Stimulated activated CD4-positive, alpha-beta T cell treated with anti-CD3 and anti-CD28 coated beads, TNF-alpha, amount 100 ng/mL, for 24 hours (primary cell): ENCODE measurements at places on chromosomes 3 and 15.

DNA sequence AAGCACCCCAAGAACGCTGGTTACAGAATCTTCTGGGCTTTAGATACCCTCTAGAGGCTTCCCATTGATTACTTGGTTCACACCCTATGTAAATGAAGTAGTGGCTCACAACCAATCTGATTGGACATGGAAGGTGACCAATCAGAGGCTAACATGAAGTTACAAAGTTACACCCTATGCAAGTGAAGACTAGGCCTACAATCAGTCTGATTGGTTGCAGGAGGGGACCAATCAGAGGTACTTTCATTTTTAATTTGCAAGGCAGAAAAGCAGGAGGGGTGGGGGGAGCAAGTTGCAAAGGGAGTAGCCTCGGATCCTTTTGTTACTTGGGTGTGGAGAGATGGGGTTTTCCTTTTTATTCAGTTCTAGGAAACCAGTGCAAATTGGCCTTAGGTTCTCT, 11.1 kb upstream of the RTP2 start:
- no peak for DNase-seq

DNA sequence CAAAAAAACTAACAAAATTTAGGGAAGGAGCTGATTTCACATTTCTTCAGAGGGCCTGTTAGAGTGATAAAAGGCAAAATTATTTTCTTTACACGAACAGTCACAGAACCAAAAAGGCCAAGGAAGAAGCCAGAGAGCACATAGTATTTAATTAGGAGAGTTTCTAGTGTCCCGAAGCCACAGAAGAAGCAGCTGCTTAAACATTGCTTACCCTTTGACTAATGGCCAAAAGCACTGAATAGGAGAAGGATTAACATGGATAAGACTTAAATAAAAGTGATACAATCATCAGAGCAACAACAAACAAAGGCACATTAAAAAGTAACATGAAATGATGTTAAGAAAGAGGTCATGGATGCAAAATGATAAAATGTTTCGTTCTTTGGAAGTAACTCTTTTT, 98.6 kb downstream of the CHL1 start:
- DNase-seq = no peak

- DNase-seq = no peak
These were observed 50.0 kb upstream of the TBC1D23 start for GRCh38 chr3:100210772-100211135.

- no peak for DNase-seq
These were observed 8.3 kb downstream of the EXOSC7 start for GRCh38 chr3:44984335-44984734.

DNA sequence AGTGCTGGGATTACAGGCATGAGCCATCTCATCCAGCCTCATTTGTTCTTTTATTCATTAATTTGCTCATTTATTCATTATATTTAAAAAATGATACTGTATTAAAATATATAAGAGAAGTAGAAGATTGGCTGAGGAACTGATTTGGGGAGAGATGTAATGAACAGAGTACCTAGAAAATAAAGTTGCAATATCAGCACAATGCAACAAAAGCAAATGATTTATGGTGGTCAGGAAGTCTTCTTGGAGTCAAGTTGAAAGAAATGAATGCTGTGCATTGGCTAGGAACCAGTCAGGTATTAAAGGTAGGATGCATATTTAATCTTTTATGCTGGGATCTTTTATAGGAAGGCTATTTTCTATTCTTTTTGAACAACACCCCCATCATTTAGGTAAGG, 152.2 kb downstream of the C3orf38 start:
- DNase-seq = no peak

- DNase-seq = no peak
These were observed 39.4 kb upstream of the IDH2 start for GRCh38 chr15:90141646-90142045.

- DNase-seq = no peak
These were observed 23.4 kb downstream of the NCEH1 start for GRCh38 chr3:172687501-172687900.

- no peak for DNase-seq
These were observed 299.5 kb upstream of the RASGRP1 start for GRCh38 chr15:38864122-38864521.

GRCh38 chr3:47520756-47521155, 7.2 kb upstream of the ELP6 start:
- DNase-seq = no peak

- DNase-seq = no peak
These were observed 38.9 kb downstream of the RYK start for GRCh38 chr3:134211797-134212196.

GRCh38 chr3:141900343-141900742, 23.9 kb downstream of the ATP1B3 start:
- no peak for DNase-seq

- DNase-seq = peak; percentile 27
These were observed 77.8 kb downstream of the NBEAL2 start for GRCh38 chr3:47057212-47057671.

GRCh38 chr3:68483601-68484000, 448.7 kb downstream of the TAFA4 start:
- DNase-seq = no peak

DNA sequence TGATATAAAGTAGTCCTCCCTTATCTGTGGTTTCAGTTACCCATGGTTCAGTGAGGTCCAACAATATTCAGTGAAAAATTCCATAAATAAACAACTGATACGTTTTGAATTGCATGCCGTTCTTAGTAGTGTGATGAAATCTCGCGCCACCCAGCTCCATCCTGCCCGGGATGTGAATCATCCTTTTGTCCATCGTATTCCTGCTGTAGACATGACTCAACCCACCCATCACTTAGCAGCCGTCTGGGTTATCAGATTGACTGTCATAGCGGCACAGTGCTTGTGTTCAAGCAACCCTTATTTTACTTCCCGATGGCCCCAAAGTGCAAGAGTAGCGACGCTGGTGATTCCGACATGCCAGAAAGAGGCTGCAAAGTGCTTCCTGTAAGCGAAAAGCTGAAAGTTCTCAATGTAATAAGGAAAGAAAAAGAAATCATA, 48.0 kb upstream of the MEX3B start:
- DNase-seq = no peak

DNA sequence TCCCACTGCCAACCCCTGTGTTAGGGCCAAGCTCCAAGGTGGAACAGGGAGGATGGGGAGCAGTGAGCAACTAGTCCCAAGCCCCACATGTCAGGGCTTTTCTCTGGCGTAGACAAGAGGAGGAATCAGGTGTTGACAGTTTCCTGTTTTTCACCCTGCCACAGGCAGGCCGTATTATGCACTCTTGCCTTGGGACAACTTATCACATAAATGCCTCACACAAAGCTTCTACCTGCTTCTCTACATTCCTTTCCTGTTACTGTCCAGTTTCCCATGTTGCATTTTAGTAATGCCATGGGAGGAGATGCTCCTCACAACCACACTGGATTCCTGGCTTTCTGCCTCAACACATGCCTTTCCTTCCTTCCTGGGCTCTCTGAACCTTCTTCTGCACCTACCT, 381.2 kb upstream of the ATP11B start:
- no peak for DNase-seq

DNA sequence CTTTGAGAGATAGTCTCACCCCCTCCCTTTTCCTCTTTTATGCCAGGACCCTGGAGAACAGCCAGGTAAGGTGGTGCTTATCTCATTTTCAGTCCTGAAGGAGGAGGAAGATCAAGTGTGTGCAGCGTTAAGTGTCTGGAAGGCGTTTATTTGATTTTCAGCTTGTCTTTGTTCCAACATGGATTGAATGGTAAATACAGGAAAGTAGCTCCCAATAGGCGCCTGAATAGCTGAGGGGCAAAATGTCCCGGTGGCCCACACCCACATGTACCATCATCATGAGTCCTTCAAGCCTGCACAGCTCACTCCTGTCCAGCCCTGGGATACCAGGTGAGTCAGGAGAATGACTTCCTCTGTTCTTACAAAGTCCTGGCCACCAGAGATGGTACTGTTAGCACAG, 73.5 kb downstream of the CEMIP start:
- no peak for DNase-seq

DNA sequence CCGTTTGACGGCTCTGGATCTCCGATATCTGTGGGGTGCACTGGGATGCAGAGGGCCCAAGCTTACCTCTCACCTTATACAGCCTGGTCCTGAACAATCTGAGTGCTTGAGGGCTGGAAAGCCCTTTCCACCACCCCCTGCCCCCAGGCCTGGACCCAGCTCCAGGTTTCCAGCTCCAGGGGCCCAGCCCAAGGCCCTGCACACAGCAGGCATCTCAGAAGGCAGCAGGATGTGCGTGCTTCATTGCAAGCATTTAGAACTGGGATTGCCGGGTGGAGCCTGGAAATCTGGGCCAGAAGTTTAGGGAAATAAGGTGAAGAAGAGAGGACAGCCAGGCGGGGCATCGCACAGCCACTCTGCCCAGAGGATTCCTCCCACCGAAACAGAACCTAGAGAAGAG, 25.6 kb downstream of the CCDC33 start:
- DNase-seq = no peak

DNA sequence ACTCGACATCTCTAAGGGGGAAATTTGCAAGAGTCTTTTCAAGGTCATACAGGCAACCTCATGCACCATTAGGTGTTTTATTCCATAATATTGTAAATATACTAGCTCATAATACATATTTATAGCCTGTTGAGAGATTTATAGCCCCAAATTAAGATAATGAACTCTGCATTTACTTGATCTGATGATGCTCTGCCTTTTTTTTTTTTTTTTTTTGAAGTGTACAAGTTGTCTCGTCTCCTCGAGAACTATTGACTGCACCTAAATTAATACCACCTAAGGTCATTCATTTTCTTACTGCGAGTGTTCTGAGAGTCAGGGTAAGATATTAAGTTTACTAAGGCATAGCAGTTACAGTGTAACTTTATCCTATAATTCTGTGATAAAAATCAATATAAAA, 6.1 kb downstream of the CHRNA5 start:
- no peak for DNase-seq

DNA sequence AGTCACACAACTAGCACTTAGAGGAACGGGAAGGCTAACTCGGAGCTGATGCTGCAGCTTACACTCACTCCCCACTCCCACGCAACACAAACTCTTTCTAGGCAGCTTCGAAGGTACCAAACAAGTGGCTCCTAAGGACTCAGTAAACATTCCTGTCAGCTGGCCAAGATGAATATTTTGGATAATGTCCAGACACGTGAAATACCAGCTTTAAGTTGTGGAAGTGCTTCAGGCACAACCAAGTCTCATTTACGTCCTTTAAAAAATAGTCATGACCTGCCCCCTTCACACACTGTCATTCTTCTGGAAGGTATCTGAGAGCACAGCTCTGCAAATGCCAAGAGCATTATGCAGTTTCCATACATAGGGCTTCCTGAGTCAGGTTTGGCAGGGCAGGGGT, 1005.9 kb upstream of the CFAP20DC start:
- no peak for DNase-seq

DNA sequence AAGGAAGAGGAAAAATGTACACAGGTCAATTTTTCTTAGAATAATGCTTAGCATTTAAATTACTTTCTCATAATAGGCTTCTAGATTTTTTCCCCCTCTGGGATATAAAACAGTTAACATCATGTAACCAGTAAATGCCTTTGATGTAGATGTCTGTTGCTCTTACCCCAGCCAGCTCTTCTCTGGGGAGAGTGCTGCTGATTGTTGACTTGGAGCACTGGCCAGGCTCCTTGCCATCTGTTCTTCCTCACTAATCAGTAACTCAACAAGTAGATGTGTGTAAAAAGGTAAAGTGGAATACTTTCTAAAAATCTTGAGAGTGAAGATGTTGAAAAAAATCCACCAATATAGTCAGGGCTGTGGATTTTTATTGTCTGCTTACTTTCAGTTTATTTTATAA, 42.2 kb downstream of the RIOX2 start:
- DNase-seq = no peak

- DNase-seq = no peak
These were observed 79.3 kb upstream of the SEC13 start for GRCh38 chr3:10400050-10400748.

DNA sequence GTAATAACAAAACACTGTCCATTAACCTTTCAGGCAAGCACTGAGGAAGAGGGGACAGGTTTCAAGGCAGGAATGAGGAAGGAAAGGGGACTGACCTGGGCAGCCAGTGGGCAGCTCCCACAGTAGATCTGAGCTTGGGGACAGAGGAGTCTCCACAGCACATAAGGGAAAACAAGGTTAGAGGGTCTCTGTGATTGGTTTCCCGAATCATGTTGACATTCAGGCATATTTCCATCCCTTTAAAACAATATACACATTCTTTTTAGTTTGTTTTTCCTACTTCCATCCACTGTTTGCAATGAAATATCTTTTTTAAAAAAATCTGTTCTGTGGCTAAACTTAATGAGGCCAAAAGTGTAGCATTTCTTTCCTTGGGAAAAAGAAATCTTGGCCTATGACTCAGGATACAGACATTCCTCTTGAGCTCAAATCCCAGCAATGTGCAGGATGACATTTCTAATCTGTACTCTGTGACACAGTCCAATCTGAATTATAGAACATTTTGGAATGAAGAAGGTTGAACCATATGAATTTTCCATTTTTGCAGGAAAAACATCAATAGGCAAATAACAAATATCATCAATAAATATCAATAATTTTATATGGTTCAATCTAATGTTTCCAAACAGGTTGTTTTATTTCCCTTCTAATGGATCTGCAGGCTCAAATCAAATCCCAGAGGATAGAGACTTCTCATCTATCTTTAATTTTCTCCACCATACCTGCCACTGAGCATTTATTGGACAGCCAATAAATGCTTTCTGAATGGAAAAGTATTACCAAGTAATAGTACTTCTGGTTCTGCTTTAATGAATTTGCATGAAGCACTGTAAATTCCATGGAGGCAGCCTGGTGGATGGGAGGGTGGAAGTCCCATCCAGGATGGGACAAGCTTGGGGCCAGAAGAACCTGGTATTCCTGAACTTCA, 54.1 kb downstream of the ITGB5 start:
- DNase-seq = no peak

- DNase-seq = no peak
These were observed 31.6 kb upstream of the ZNF770 start for GRCh38 chr15:35019404-35020327.

- no peak for DNase-seq
These were observed 5.6 kb upstream of the PRR23E start for GRCh38 chr3:127187316-127187715.

DNA sequence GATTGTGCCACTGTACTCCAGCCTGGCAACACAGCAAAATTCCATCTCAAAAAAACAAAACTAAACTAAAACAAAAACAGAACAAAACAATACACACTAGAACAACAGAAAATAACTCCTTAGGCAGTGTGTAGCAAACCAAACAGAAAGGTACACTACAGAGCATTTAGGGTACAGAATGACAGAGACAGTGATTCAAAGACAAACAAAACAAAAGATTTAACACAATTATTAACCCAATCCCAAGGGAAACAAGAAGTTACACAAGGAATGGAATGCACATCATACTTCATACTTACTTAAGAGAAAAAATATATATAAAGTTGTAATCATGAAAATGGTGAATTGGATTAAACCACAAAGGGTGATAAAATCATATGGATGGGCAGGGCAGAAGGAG, 12.9 kb downstream of the SLC25A20 start:
- no peak for DNase-seq

DNA sequence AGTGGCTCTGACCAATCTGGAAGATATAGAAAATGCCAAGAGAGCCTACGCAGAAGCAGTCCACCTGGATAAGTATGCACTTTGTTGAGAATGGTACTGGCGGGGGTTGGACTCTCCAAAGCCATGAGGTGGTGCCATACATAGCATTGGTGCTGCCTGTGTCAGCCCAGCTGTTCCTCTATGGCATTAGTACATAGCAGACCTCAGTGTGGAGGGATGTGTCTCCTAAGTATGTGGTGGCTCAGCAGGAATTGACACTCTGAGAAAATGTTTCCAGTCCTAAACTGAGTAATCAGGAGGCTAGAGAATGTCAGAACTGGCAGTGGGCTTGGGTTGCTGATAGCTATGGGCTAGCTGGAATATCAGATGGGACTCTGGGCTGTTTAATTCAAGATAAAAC, 48.4 kb downstream of the ADPGK start:
- no peak for DNase-seq
